ENCODE measurements at places on chromosomes 5 and 9. TPM values are rescaled to one million over a fixed set of nuclear protein-coding genes. Genes with fewer than 3 reads are reported as not detected.

DNA sequence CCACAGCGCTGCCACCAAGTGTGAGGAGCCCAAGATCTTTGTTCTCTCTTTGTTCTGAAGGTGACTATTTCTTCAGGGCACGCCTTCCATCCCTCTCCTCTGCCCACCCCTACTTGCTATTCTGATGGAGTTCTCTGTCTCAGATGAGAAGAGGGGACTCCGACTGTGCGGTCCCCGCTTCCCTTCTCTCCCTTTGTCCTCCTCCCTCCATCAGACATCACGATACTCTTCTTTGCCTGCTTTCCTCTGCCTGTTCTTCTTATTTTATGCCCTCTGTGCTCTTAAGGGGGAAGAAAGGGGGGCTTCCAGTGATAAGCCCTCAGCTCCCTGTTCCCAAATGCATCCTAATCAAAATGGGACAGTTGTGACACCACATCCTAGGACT lies 307.8 kb downstream of the RAB3C start:
- ATAC-seq = no peak

- ATAC-seq = peak; percentile 79
These were observed 74.7 kb downstream of the KIF24 start for GRCh38 chr9:34254141-34254913.

DNA sequence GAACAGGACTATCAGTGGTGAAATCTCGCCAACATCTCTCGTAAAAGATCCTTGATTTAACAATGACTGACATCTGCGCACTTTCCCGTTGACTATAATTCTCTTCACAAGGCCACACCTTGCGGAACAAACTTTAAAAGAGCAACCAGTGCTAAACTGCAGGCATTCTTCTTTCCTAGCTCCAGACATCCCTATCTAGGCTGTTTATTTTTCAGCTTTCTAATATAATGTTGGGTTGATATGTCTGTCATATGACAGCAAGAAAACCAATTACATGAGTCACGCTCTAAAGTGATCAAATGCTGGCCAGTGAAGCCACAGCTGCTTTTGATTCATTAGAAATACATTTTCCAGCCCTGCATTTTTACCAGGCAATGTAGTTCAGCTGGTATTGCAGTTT lies 162.5 kb downstream of the ELAVL2 start:
- ATAC-seq = no peak

DNA sequence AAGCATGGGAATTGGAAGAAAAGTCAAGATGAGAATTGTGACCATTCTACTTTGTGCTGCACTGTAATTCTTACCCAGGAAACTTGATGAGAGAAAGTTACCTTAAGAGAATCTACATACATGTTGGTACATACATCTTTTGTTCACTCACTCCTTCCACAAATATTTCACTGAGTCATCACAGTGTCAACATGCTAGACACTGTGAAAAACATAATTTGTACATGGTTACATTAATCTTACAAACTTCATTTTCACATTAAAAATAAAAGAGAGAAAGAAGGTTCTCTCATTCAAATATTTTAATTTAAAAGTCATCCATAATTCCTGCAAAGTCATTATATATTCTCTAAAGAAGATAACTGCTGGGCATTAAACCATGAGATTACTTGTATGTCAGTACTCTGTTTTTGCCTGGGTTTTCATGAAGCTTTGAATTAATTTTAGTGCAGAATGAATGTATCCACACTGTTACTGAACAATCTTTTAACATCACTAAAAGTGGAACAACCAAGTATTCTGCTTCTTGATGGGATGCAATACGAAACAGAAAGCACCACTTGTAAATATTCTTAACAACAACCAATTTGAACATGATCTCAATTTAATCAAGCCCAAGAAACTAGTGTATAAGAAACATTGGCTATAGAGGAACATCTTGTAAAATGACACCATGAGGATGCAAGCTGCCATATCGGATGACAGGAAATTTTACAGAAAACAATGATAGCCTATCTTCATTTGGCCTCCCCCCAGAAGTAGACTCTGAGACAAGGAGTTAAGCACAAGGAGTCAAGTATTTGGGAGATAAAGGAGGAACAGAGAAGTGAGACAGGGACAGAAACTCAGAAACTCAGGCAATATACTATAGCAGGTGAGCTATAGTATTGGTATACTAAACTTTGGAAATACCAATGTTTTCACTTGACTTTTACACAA lies 28.4 kb downstream of the ERP44 start:
- no peak for ATAC-seq

GRCh38 chr5:125150041-125150669 lies 403.7 kb upstream of the ZNF608 start:
- ATAC-seq = no peak

DNA sequence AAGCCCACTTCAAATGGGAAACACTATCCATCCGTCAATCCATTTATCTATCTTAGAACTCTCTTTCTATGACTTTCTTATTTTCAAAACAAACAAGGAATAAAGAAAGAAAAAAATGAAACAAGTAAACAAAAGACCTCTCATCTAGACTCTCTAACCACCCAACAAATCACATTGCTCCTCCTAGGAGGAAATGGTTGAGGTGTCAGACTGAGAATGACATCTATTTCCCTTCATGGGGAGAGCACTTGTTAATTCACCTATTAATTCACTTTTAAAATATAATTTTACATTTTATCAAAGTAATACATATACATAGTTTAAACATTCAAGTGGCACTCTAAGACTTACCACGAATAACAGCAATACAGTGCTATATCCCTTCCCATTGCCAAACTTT lies 2.4 kb upstream of the IL31RA start:
- no peak for ATAC-seq

TAF11L12 gene
- not detected for total RNA-seq

DNA sequence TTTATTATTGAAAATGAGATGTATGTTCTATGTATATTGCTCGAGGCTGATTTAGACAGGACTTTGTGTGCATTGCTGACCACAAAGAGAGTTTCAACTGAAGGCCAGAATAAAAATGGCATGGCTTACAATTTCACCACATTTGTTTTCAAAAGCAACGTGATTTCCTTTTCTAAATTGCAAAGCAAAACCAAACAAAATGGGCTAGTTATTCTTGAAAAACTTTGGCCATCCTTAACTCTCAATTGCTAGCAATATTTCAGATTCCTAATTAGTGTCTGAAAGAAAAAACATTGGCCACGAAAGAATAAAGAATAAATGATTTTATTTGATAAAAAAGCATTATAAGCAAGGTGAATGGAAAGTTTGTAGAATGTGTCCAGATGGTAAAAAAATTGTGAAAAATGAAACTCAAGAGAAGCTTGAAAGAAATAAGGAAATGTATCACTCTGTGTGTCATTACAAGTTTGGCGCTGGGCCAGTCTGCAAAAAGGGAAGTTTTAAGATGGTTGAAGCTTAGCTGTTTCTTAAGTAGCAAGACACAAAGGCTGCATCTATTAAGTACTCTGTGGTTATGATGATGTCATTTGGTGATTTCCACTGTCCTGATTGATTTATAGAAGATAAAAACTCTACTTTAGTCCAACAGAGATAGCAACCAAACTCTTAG lies 89.2 kb upstream of the PRLR start:
- peak; percentile 53 for ATAC-seq

- ATAC-seq = no peak
These were observed 21.7 kb downstream of the LPAR1 start for GRCh38 chr9:111016426-111017045.

PFN3 gene
- total RNA-seq = not detected

DNA sequence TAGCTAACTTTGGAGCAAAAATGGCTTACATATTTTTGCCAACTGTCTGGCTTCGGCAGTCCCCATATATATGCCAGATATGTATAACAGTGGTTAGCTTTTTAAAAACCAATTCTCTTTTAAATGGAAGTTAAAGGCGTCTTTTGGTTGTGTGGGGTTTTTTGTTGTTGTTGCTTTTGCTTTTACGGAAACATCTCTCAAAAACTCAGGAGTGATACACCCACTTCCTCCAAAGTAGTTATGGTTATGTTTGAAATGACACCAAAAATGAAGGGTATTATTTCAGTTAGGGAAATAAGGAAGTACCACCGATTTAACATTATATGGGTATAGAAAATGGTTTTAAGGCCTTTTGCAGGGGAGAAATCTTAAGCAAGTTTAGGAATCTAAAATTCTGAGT lies 2.3 kb downstream of the CNOT8 start:
- ATAC-seq = no peak

GRCh38 chr5:124720593-124720992 lies 25.8 kb downstream of the ZNF608 start:
- no peak for ATAC-seq

- ATAC-seq = no peak
These were observed 63.6 kb upstream of the UBAC1 start for GRCh38 chr9:136024696-136025316.

DNA sequence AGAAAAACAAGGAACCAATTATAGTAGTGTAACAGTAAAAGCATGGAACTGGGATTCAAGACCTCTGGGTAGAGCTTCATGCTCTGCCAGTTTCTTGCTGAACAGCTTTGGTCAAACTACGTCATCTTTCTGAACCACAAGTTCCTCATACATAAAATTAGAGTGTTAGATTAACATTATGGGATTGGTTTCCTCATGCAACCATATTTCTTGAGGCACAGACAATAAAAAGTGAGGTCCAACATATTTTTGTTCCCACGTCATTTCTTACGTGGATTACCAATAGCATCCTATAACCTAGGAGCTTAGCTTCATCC lies 354.8 kb downstream of the TMEM232 start:
- ATAC-seq = no peak

AGTPBP1 gene
- 10.3 TPM for total RNA-seq

DNA sequence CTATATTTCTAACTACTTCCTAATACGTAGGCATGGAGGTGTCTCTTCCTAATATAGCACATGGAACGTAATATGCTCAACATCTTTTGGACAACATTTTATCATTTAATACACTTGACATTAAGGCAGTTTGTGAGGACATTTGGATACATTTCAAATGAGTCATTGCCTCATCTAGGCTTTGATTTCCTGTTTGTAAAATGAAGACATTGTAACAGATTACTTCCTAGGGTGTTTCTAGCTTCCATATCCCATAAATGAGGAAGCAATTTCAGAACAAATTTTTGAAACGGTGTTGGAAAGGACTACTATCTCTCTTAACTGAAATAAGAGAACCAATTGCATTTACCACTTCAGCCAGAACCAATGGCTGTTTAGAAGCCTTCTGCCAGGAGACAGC lies 38.7 kb downstream of the SLC28A3 start:
- peak; percentile 35 for ATAC-seq

GRCh38 chr9:72958485-72959281 lies 5.8 kb upstream of the ALDH1A1 start:
- no peak for ATAC-seq

GPX8 gene
- total RNA-seq = 6.3 TPM

DNA sequence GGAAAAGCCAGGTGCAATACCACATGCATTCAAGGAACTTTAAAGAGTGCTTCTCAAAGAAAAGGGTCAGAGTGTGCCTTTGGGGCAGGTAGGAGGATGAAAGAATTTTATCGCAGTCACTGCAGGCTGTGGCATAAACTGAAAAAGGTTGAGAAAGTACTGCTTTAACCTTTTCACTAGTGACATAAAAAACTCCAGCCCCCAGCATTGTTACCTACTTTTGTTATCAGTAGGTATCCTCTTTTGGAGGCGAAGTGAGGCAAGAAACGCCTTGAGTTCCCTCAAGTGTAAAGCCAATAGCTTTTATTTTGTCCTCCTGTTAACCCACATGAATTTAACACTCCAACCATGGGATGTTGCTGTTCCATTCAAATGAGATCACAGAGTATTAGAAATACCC lies 64.7 kb upstream of the CHD1 start:
- no peak for ATAC-seq

GLRA1 gene
- total RNA-seq = not detected

CFAP90 gene
- not detected for total RNA-seq

GRCh38 chr9:12640866-12641636 lies 52.1 kb upstream of the TYRP1 start:
- ATAC-seq = no peak

PRDM9 gene
- total RNA-seq = not detected
